ENCODE measurements at places on chromosomes 12 and 14.

DNA sequence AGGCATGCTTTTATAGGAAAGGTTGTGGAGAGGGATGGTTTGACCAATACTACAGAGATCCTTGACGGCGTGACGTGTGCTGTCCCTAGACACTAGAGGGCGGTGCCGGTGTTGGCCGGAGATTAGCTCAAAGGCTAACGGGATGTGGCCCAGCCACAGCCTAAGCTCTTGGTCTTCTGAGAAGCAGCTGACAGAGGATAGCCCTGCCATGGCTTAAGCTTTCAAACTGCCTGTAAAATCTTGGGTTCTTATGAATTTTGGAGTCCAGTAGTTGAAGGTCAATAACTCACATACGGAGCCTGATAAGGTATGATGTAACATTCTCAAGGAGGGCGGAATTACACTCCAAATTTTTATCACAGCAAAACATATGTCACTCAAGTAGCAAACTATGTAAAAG, 515.7 kb upstream of the ATXN7L3B start:
- no peak for DNase-seq

GRCh38 chr14:37819155-37820015, 224.0 kb downstream of the TTC6 start:
- DNase-seq, result no peak

GRCh38 chr14:104552738-104553125, 26.8 kb upstream of the C14orf180 start:
- DNase-seq, result no peak

DNA sequence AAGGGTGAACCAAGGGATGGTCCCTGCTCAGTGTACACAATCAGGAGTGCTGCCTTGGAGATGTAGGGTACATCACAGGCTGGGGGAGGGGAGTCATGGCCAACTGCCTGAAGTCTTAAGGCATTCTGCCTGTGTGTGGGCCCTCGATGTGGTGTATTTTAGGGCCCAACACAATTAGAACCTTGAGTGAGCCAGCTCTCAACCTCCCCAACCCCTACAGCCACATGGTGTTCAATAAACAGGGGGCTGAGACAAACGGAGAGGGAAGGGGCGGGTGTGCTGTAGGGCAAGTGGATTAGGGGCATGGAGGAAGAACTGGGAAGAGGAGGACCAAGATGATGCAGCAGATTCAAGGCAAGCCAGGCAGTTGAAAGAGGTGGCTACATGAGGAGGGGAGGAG, 8.6 kb upstream of the CHD4 start:
- no peak for DNase-seq

DNA sequence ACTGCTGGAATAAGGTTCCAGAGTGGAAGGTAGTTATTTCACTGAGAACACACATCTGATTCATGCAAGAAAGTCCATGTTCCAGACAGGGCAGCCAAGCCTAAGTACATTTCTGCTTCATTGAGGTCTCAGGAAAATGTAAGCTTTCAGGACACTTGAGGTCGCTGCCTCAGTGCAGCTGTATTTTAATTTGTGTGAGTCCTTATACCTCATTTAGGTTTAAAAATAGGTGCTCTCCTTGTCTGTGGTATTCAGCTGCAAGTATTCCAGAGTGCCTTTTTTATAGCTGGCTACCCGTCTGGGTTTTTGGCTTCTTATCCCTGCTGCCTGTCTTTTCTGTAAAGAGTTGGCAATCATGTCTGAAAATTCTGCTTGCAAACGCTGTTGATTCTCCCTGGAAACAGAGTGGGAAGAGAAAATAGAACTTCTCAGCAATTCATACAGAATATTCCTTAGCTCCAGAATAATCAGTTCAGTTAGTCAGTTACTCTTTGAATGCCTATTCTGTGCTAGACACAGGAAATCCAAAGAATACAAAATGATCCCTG, 45.3 kb upstream of the PLBD1 start:
- no peak for DNase-seq

GRCh38 chr12:45348311-45348710, 132.4 kb downstream of the ANO6 start:
- DNase-seq, result no peak

DNA sequence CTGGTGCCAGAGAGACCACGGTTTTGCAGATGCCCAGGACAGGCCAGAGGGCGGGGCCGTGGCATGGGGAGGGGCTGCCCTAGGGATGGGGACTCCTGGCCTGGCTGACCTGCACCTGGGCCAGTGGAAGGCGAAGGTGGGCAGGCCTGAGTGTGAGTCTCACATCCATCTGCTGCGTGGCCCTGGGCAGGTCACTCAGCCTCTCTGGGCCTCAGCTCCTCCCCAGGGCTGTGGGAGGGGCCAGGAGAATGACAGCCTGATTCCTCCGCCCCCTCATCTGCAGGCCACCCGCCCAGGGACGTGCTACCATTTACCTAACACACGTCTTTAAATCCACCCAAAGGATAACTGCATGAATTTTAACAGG, 90.9 kb downstream of the GALNT9 start:
- DNase-seq, result no peak

DNA sequence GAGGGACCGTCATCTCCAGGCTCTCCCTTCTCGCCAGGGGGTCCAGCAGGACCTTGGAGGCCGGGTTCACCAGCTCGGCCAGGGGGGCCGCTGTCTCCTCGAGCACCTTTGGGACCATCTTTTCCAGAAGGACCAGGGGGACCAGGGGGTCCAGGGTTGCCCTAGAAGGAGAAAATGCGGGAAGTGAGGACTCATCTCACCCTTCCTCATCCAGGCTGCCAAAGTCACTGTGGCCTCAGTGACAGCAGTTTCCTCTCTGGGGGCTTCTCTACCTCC, 15.1 kb downstream of the TMEM106C start:
- DNase-seq, result no peak

DNA sequence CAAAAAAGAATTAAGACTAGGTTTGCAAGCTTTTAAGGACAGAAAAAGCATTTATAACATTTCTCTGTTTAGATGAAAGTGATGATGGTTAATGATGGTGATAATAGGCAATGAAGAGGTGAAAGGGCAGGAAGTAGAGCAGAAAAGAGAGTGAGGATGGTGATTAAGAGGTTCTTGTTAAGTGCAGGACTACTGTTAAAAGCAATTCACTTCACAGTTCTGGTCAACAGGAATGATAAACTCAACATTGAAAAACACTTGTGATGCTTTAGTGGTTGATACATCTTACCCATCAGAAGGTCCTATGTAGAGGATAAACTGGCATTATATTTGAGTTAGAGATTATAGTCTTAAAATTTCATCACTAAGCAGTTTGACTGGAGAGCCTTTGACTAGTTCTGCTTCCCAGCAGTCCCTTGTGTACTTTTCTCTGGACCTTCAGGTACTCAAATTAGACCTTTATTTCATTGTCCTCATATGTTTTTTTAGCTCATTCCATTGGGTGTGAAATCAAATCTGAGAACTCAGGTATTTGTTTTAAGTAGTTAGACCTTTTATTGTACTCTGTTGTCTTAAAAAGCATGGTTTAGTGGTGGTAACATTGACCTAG, 10.9 kb downstream of the RAP1B start:
- no peak for DNase-seq

- DNase-seq, result no peak
Measured at GRCh38 chr14:33404964-33405574, 466.4 kb downstream of the NPAS3 start.

- no peak for DNase-seq
Measured at GRCh38 chr14:71403656-71404055, 496.4 kb downstream of the PCNX1 start.

- DNase-seq, result no peak
Measured at GRCh38 chr12:75577812-75578211, 66.4 kb upstream of the KRR1 start.

GRCh38 chr14:91372671-91373495, 44.7 kb downstream of the CCDC88C start:
- no peak for DNase-seq

DNA sequence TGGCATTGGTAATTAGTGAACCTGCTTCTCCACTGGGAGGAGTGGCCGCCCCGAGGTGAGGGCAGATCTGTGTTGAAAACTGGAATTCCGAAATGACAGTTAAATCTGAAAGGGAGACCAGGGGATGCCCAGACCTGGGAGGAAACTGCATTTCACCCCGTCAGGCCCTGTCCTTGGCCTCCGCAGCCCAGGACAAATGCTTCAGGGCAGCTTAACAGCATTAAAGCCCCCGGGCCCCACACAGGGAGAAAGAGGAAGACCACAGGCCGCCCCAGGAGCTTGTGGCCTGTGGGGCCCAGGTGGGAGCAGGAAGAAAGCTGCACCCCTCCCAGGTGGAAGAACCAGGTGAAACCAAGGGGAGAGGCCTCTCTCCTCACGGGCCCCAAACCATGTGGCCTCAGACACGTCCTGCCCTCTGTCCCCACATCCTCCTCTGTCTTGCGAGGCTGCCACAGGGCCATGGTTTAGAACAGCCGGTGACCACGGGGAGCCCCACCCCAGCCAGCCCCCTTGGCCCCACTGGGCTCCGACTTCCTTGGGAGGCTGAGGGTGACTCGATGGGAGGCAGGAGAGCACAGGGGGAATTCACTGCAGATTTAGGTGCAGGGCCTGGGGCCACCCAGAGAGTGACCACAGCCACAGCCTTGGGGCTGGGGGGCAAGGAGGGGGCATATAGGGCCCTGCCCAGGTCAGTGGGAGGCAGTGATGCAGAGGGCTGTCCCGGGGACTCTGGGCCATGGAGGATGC, 265.4 kb downstream of the ADGRD1 start:
- no peak for DNase-seq

GRCh38 chr12:93832131-93832530, 155.0 kb downstream of the CRADD start:
- no peak for DNase-seq

- no peak for DNase-seq
Measured at GRCh38 chr14:73944432-73945158, 5.3 kb downstream of the FAM161B start.

- no peak for DNase-seq
Measured at GRCh38 chr12:124720681-124721500, 142.8 kb downstream of the SCARB1 start.

- DNase-seq, result no peak
Measured at GRCh38 chr14:76918782-76919394, 92.7 kb downstream of the LRRC74A start.

- DNase-seq, result no peak
Measured at GRCh38 chr12:46430340-46430948, 57.9 kb upstream of the SLC38A2 start.

DNA sequence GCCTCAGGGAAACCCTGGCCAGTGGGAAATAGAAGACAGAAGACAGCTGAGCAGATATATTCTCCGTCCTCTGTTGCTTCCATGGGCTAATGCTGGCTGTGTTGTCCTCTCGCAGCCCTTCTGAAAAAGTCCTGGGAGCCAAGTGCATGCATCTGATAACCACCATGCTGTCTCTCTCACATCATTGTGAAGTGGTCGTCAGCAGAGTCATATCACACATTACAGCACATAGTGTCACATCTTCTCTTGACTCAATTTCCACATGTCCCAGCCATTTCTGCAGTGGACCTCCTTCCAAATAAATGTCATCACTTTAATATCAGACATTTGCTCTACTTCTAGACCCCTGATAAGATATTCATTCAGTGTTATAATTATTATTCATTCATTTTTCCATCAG, 3.8 kb downstream of the TAS2R20 start:
- no peak for DNase-seq

GRCh38 chr12:66035288-66035966, 95.1 kb downstream of the LLPH start:
- no peak for DNase-seq

GRCh38 chr12:76064904-76065303, 19.6 kb downstream of the NAP1L1 start:
- no peak for DNase-seq

DNA sequence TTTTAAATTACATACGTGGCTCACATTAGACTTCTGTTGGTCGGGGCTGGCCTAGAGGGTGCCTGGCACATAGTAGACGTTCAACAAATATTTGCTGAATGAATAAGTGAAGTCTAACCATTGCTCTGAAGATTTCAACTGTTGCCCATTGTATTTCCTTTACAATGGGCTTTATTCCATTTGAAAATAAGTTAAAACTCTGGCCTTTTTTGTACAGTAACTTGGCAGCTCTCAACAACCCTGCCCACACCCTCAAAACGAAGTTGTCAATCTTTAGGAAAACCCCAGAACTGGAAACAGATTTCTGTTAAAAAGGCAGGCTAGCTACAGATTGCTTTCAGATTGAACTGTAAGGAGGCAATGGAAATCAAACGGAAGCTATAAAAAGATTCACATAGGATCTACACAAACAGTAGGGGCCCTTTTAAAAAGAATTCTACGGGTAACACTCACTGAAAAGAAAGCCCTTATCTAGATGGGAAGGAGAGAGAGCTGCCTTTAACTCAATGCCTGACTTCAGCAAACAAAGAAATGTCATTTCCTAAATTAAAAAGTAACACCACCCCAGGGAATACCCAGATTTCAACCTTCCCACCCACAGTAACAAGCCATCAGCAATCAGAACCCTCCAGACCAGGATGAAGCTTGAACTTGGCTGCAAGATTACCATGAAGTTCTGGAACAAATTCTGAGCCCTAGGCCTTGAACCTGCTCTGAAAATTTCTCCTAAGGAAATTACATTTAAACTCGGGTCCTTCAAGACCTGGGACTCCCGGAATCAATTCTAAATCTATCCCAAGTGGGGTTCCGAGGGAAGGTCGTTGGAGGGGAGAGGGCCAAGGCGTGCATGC, 1.4 kb downstream of the WSB2 start:
- no peak for DNase-seq

DNA sequence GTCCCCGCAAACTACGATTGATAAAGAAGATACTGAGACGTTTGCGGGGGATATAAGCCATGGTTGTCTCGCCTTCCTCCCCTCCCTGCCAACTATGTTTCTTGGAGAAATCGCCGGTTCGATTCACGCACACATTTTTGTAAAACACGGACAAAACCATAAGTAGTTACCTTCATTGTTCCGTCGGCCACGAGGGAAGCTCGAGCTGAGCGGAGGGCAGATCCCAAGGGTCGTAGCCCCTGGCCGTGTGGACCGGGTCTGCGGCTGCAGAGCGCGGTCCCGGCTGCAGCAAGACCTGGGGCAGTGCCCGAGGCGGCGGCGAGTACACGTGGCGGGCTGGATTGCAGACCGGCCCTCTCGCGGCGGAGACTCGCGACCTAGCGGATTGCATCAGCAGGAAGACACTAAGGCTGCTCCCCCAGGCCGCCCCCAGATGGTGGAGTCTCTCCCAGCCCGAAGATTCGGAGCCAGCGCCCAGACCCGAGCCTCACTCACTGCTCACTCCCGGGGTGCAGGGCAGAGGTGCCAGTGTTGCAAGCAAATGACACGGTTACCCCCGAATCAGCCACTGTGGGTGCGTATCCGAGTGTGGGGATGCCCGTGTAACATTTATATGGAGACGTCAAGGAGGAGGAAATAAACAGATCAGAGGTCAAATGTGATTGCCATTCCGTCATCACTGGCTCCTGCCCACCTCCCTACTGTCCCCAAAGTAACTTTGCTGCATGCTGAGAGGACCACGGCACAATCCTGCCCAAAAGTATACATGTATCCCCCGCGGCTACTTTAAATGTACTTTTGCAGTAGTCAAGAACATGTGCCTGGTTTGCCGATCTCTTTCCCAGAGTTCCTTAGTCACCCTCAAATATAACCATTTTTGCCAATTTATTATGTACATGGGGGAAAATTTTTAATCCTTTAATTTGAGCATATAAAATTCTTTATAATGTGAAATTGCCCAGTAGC, at the start of gene BCAT1:
BCAT1 (minus strand) TSS at position 345 of the 966 bp plus-strand sequence; CDS start at position 176, 169 bp downstream.
- DNase-seq, result no peak

Measured in stimulated activated CD8-positive, alpha-beta memory T cell treated with anti-CD3 and anti-CD28 coated beads, Interleukin-12 subunit alpha, Interleukin-12 subunit beta, amount 100 ng/mL, for 4 hours (primary cell).